ENCODE measurements at places on chromosomes 7 and 10.

DNA sequence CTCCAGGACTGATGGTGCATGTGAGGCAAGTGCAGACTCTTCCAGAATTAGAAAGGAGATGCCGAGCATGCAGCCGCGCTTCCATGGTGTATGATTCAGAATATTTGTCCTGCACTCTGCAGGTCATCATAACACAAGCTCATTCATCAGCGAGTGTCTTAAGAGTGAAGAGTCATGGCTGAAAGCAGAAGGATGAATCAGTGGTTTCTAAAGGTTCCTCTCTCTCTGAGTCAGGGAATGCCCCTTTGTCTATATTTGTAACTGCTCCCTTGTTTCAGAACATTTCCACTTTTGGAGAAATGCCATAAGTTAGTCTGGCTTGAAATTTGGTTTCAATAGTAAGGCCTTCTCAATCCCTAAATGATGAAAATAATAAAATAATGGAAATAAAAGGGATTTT, 52.3 kb downstream of the HECW1 start:
- DNase-seq, result no peak

GRCh38 chr7:107563081-107563774, 492 bp downstream of the COG5 start:
- DNase-seq, result peak; percentile 62

DNA sequence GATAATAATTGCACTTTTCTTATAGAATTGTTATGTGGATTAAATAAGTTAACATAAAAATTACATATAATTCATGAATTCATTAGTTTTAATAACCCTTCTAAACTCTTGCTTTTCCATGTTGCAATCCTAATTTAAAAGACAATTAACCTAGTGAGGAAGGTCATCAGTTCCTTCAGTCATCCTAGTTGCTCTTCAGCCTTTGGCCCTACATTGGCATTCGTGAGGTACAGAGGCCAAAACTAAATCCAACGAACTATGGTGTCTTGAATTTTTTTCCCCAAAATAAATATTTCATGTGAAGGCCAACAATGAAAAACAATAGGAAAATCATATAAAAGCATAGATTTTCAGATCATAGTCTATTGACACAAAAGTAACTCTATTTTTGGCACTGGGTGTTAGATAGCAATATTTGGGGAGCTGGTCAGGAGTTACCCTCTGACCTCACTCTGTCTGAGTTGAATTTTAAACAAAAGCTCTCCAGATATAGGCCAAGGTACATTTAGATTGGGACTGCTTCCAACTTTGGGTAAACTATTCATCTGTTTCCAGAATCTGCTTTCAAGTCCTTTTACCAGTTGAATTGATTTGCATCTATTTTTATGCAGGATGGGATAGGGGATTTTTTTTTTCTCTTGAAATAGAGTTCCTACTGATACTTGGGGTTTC, 104.5 kb downstream of the SEM1 start:
- DNase-seq, result no peak

GRCh38 chr7:12094365-12094921, 116.7 kb upstream of the TMEM106B start:
- no peak for DNase-seq

DNA sequence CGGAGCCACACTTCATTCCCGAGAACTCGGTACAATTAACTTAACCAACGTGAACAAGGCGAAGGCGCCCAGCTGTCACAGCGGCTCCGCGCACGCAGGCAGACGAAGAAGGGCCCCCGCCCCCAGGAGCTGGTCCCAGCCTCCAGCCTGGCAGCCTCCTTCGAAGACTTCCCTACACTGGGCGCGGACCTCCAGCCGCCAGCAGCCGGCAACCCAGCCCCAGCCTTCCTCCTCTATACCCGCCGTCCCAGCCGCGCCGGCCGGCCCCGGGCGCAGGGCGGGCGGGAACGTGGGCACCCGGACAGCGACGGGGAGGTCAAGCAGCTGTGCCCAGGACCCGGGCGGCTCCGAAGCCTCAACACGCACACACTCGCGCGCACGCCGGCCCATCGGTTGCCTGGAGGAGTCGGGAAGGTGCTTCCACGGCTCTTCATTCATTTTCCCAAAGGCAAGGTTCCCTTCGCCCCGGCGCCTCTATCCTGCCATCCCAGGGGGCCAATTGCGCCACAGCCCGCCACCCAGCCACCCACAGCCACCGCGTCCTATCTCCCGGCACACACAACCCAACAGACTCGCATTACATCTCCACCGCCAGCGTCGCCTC, 1.6 kb downstream of the CHST15 start:
- no peak for DNase-seq

GRCh38 chr10:64977915-64978314, 1456.7 kb downstream of the REEP3 start:
- no peak for DNase-seq

DNA sequence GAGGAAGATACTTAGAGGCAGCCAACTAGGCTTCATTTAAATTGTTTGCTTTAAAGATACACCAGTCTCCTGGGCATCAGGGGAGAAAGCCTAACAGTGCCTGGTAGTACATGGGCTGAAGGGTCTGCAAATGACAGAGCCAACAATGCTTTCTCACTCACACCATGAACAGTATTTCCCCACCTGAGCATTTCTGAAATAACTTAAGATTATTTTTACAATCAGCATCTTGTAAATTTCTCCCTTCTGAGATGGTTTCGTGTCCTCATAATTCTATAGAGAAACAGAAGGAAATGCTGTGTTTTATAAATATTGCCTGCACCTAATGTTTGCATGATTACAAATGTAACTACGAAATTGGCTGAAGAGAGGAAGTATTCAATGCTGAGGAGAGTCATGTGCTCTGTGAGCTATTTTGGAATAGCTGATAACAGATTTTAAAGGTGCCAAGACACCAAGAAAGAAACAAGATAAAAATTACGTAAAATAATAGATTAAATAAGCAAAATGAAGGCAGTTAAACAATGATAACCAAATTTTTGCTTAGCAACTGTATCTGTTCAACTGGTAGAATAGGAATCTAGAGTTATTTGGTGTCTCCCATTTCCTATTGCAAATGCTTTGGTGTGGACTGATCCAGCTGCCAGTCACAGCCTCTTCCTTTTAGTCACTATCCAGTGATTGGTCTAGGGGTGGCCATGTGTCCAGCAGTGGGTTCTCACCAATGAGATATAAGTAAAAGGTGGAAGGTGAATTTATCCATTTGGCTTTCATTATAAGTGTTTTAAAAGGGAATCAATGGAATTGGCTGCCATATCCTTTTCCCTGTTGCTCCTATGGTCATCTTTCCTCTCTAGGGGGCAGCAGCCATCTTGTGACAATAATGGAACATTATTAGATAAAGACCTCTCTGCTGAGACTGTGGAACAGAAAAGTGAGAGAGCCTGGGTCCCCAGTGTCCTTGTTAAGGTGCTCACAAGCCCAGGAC, 167.9 kb upstream of the SLC26A5 start:
- peak; percentile 12 for DNase-seq

- DNase-seq, result no peak
These were observed 5.0 kb downstream of the NDUFA5 start for GRCh38 chr7:123552641-123553040.

DNA sequence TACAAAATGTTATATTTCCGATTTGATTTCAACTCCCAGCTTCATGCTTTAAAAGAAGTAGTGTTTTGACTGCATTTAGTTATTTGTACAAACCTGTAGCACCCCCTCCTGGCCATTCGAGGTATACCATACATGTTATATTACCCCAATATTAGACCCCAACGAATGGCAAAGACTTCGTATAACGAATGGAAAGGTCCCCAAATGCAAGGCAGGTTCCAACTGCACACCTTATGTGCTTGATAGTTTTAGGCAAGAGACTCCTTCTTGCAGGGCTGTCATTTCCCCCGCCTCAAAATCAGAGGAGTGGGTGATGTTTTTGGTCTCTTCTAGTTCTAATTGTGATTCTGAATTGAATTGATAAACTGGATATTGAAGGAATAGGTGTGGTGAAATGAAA, 101.1 kb upstream of the TARP start:
- DNase-seq, result no peak

DNA sequence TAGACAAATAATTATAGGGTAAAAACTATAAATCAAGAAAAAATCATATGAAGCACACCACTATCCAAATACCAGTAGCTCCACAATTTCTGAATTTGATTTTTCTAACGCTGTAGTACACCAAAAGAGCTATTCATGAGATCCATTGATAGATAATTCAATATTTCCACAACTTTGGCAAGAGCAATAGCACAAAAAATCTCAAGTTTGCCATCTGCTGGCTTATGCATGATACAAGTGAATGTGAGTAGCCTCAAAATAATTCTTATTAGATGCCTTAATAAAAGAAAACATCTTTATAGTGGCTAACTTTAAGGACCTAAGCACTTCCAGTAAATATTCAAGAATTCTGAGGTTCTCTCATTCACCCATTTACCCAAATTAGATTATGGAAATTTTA, 2.2 kb upstream of the TMEM196 start:
- DNase-seq, result no peak

GRCh38 chr7:111741811-111742240, 179.5 kb upstream of the IMMP2L start:
- DNase-seq, result peak; percentile 74

GRCh38 chr7:33393770-33394169, 264.4 kb downstream of the BBS9 start:
- no peak for DNase-seq

DNA sequence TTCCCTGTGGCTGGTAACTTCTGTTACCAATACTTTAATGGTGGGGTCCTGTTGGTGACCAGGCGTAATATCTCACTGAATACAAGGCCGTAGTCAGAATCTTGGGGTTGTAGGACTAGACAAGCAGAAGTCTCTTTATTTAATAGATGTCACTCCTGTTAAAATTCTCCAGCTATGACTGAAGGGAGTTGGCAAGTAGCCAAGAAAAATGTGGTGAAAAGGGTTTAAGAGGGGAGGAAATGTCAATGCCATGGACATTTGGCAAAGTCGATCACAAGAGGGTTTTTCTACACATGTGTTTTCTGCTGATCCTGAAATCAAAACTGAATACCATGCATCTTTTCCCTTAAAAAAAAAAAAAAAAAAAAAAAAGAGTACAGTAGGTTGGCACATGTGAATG, 533.5 kb downstream of the AUTS2 start:
- no peak for DNase-seq

GRCh38 chr10:110348336-110348735, 43.6 kb upstream of the SMNDC1 start:
- no peak for DNase-seq

- DNase-seq, result no peak
These were observed 99.2 kb upstream of the PDCD4 start for GRCh38 chr10:110772454-110773025.

DNA sequence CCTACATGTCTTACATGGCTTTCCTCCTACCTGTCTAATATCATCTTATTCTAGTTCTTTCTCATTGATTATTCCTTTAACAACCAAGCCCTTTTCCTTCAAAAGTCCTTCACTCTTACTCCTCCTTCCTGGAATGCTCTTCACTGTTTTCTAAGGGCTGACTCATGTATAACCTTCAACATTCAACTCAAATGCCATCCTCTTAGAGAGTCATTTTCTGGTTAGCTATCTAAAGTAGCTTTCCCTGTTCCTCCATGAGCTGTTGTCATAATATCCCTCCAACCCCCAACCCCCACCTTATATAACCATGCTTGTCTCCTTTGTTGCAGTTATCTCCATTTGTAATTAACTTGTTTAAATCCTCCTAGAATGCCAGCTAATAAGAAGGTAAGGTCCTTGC, 286.8 kb downstream of the ADK start:
- no peak for DNase-seq

DNA sequence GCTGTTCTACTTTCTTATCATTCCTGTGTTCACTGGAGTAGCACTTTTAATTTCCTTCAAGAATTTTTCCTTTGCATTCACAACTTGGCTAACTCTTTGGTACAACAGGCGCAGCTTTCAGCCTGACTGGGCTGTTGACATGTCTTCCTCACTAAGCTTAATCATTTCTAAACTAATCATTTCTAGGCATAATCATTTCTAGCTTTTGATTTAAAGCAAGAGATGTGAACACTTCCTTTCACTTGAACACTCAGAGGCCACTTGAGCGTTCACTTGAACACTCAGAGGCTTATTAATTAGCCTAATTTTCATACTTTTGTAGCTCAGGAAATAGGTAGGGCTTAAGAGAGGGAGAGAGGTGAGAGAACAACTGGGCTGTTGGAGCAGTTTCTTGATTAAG, 15.9 kb downstream of the C10orf90 start:
- no peak for DNase-seq

GRCh38 chr10:947051-947450, 15.5 kb upstream of the LARP4B start:
- DNase-seq, result no peak

DNA sequence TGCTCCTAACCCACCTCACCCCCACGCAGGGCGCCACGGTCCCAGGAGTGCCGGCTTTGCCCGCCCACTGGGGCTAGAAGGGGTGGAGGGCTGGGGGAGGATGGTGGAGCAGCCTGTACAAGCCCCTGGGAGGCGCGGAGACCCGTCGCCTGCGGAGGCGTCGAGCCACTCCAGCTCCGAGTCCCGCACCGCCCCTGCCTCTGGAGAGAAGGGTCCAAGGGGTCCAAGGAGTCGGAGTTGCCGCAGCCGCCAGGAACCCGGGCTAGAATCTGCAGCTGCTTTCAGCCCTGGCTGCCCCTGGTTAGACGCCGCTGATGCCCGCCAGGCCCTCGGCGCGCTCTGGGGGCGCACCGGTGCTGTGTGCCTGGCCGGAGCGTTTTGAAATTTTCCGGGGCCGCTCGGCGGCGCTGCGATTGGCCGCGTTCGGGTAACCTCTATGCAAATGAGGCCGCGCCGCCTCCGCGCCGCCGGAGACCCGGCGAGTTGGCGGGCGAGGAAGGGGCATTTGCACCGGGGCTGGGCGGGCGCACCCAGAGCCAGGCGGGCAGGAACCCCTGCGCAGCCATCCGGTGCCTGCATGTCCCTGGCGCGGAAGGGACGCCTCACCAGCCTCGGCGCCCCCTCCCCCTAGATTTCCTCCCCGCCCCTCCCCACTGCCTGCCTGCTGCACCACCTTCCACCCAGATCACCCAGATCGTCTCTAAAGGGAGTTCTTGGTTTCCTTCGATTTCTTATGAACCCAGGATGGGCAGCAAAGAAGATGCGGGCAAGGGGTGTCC, at the start of gene HMX2:
Gene HMX2 (plus strand): TSS at position 502 of the 779 bp plus-strand sequence. CDS start 243 bp downstream, at position 745.
- DNase-seq, result peak; percentile 62
